Stimulated activated CD8-positive, alpha-beta memory T cell treated with anti-CD3 and anti-CD28 coated beads, Interleukin-4, amount 100 ng/mL, for 1 hour (primary cell): ENCODE measurements at places on chromosomes 2 and 18.
A peak's percentile ranks its signal among the peaks of the same experiment; 100 is the strongest.

DNA sequence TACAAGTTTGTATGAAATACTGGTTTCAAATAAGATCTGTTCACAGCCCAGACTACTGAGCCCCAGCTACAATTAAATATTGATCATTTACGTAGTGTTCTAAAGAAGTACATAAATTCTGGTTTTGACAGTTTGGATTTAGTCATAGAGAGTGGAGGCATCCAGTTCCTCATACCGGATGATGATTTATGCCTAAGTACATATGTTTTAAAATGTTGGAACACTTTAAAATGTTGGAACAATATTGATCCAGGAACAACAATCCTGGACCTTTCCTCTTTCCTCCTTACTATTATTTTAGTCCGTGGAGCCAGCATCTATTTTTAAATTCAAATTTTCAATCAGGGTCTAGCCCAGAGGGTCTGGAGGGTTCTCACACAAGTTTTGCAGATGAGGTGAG, 22.8 kb upstream of the TTN start:
- no peak for DNase-seq

DNA sequence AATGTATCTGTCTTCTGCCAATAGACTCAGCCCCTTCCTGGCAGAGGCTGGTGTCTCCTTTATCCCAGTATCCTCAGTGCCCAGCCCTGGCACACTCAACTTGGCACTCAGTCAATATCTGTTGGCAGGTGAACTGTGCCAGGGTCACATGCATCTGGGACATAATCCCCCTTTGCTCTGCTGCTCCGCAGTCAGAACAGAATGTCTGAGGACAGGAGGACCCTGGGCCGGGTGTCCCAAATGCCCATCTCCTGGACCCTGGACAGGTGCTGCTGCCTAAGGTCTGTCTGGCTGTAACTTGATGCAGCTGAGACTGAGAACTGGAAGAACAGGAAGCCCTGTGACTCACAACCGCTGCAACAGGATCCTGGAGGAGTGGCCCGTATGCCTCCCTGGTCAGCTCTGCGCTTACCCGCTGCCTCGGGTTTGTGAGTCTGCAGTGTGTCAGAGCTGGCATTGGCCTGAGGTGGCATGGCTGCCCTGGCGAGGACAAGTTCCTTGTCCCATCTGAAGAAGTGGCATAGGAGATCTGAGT, 11.4 kb downstream of the HK2 start:
- DNase-seq: no peak

GRCh38 chr2:145765874-145766273, 1246.0 kb upstream of the ZEB2 start:
- no peak for DNase-seq

DNA sequence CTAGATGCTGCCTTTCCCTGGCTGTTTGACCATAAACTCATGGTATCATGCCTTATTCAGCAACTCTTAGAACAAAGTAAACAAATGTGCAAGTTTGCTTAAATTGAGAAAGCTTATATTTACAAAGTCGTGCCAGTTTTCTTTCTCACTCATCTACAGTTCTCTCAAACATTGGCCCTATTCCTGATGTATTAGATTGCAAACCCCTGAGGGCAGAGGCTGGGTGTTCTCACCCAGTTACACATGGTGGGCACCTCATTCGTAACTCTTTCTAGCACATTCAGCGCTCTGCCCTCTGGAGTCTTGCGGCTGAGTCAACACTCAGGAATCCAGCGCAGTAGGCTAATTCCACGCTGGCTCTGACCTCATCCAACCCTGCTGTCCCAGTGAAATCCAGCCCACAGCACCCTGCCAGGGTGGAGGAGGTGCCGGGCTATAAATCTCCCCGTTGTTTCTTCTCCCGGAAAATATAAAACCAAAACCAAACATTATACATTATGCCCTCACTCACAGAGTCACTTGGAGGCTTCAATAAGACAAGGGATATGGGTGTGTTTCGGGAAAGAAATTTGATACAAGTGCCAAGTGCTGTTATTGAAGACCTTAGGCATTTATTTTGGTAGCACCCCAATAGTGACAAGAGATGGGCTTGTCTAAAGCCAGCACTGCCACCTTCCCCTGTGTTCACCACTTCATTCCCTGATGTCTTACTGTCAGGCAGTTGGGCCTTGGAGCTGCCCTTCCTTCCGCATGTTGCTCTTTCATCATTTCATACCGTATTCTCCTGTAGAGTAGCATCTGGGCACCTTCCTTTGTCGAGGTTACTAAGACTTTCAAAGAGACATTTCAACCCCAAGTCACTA, 287.4 kb downstream of the PRKCE start:
- no peak for DNase-seq

DNA sequence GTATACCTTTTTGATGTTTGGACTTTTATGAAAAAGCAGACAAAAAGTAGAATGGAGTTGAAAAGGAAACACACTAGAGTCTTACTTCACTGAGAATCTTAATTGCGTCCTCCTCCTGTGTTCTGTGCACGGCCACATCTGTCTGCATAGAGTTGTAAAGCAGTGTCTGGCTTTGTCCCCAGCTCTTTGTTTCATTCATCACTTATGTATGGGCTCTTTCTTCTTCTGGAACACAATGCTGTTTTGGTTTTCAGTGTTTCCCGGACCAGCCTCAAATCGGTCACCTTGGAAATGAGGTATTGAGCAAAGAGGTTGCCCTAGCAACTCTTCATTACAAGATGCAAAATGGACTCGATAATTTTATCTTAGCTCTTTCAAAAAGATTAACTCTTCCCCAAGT, 104.3 kb upstream of the CNGA3 start:
- no peak for DNase-seq

DNA sequence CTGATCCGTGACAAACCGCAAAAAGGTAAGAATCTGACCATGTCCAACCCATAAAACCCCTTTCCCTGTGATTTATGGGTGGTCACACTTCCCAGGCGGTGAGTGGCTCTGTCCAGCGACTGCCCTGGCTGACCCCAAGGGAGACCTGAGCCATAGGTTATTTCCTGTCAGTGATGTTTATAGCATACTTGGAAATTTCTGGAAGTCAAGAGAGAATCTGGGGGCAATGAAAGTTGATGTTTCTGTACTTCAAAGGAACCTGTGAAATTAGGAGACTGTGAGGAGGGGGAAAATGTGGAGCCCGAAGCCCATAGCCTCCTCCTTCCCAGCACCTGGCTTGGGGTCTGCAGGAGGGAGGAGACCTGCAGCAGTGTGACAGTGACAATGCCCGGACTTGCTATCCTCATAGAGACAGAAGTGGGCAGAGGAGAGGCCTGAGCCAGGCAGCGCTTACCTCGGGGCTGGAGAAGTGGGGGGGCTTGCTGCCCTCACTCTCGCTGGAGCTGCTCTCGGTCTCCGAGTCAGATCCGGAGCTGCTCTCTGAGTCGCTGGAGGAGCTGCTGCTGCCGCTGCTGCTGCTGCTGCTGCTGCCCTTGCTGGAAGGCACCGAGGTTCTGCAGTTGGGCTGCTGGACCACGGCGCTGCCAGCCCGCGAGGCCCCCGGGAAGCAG, 111.3 kb upstream of the REV1 start:
- DNase-seq: no peak

- DNase-seq: no peak
Measured at GRCh38 chr2:120561379-120562035, 174.2 kb upstream of the GLI2 start.

- DNase-seq: no peak
Measured at GRCh38 chr2:158745866-158746382, 49.2 kb upstream of the DAPL1 start.

DNA sequence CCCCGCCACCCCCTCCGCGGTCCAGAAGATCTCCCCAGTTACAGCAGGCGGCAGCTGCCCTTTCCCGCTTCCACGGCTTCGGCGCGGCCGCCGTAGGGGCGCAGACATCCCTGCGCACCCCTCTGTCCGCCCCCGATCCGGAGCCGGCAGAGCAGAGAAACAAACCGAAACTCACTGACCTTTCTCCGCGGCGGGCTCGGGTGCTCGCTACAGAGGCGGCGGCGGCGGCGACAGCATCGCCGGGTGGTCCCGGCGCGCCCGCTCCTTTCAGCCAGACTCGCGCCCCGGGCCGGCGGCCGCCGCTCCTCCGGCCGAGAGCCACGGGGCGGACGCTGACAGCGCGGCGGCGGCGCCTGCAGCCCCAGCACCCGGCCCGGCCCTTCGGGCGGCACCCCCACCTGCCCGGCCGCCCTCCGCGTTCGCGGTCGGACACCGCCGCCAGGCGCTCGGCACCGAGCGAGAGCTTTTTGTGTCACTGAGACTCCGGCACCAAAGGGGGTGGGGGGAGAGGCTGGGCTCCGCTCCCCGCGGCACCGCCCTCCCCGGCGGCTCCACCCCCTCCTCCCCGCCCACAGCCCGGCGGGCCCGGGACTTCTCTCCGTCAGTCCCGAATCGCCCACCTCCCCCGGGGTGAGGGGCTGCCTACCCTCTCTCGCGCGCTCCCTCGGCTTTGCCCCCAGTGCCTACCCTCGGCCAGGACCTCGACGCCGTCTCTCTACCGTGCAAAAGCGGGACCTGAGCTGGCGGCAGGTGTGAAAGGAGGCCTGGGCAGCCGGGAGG, 1.4 kb upstream of the RNF152 start:
- no peak for DNase-seq

GRCh38 chr18:43596105-43596712, 318.9 kb upstream of the SYT4 start:
- DNase-seq: no peak

DNA sequence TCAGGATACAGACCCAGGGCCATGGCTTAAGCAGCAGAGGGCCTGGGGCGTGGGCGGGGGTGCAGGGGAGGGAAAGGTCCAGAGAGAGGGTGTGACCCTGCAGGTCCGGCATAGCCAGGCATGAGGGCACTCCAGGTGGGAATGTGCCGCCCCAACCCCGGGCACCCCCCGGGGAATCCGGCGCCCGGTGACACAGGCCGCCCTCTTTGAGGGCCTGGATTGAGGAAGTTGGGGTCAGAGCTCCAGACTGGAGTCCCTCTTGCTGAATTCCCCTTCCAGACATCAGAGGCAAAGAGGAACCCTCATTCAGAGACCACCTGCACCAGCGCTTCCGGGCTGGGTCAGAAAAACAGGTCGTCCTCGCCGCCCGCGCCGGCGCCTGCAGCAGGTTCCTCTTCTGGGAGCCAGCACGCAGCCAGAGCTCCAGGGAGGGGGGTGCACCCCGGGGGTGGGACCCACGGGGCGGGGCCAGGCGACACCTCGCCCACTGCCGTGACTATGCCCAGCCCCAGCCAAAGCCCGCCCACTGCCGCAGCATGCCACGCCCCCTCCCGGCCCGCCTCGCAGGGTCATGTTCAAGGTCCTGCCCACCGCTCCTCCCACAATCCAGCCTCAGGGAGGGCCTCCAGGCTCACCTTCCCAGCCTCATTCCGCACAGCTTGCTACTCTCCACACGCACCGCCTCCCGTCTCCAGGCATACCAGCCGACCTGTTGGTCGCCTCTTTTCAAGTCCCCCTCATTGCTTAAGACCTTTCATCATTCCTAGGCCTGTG, 98.3 kb upstream of the ID2 start:
- DNase-seq: peak; percentile 54

- DNase-seq: no peak
Measured at GRCh38 chr2:29749041-29749440, 172.3 kb downstream of the ALK start.

- no peak for DNase-seq
Measured at GRCh38 chr18:11284349-11284748, 135.0 kb upstream of the PIEZO2 start.

- no peak for DNase-seq
Measured at GRCh38 chr2:233816334-233816733, 38.0 kb downstream of the HJURP start.

DNA sequence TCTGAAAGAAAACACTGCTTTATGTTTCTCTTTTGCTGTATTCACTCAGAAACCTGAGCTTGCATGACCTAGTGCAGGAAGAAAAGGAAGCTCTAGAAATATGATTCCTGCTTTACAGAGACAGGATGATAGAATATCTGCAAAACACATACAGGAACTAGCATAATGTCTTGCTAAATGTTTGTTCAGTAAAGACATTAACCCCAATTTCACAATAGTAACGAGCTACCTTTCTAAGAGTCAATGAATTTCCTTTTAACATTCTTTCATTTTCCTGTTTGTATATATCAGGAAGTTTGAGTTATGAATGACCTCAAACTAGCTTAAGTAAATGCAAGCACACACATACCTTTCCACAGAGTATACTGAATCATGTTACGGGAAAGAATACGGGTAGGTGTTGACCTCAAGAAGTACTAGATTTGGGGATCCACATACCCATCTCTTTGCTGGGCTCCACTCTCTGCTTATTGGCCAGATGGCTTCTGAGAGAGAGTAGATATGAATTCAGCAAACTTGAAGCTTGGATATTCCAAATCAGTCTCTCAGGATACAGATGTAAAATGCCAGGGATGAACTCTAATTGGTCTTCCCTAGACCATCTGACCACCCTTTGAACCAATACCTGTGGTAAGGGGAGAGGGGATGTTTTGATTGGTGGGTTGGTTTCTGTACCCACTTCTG, 18.2 kb upstream of the ACSL3 start:
- DNase-seq: no peak

DNA sequence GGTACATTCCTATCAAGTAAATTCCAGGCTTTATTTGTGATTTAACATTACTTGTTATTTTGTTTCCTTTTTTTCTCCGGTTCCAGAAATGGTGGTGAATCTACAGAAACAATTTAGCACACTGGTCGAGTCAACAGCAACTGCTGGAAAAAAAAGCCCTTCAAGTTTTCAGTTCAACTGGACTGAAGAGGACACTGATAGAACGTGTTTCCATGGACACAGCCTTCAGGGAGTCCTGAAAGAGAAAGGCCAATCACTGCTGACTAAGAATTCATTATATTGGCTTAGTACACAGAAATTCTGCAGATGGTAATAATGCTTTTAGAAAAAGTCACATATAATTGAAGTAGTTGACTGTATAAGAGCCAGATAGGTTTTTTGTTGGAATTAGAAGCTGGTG, 32.0 kb upstream of the GRHL1 start:
- DNase-seq: no peak

DNA sequence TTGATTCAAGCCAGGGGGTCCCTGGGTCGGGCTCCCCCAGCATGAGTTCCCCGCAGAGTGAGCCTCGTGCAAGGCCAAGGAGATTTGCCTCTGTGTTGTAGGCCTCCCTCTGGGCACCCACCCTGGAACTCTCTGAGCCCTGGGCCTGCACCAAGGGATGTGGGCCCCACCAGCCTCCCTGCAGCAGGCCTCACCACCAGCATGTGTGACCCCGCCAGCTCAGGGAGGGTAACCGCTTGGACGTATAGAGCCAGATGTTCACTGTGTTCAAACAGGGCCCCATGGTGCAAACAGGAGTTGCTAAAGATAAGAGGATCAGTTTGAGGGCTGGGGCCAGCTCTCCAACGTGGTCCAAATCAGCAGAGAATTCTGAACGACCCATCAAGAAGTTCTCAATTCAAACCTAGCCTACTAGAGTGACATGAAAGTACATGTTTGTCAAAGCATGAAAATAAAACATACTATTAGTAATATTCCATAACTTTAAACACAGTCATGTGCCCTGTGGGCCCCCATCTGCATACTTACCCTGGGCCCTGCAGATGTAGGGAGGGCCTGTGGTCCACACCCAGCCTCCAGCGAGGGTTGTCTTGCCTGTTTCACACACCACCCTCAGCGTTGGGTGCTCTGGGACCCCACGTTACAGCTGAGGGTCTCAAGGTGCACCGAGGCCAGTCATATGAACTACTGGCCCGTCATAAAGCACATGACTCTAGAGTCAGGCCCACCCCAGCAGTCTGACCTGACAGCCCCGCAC, 5.5 kb upstream of the TUBB6 start:
- DNase-seq: no peak
